Stimulated activated CD8-positive, alpha-beta memory T cell treated with anti-CD3 and anti-CD28 coated beads, Interleukin-7, amount 100 ng/mL, for 1 hour (primary cell): ENCODE measurements at places on chromosomes 7 and 10.

GRCh38 chr7:17044861-17045260 lies 163.1 kb upstream of the AGR3 start:
- DNase-seq: no peak

DNA sequence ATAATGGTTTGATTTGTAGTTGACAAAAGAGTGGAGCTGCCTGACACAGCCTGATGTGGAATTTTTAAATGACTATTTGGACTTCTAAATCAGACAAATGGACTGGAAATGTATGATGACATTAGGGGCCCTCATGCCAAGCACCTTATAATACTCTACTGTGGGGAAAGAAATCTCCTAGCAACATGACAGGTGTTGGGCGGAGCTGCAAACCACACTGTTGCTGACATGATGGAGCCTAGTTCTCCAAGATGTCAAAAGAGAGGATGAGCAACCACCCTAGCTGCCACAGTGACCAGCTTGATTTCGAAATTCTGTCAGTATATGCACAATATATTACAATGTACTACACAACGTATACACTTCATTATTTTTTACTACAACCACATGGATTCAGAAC lies 65.8 kb downstream of the RHOBTB1 start:
- DNase-seq: no peak

DNA sequence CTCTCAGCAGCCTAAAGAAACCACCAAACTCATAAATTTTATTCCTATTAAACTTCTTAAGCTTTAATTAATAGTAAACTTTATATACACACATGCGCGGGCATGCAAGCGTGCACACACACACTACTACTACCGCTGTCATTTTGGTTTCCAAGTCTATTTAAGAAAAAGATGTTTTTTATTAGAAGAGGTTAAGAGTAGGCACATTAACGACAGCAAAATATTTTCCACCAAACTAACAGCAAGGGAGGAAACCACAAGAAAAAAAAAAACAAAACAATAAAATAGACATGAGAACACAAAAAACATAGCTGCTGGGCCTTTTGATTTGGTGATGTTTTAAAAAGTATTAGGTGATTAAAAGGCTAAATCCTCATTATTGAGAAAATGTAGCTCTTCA lies 28.6 kb downstream of the RTKN2 start:
- DNase-seq: no peak

DNA sequence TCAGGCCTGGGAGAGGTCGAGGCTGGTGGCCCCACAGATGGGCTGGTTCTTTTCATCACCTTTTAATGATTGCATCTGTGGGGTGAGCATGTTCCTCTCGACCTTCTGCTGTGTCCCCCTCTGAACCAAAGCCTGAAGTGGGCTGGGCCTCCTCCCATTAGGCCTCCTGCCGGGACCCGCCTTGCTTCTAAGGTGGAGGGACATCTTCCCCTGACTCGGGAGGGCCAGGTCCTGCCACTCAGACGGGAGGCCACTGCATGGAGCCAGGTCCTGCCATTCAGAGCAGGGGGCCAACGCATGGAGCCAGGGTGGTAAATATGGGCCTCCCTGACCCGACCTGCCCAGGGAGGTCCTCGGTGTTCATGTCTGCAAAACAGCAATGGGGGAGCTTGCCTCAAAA lies 188.4 kb downstream of the EBF3 start:
- no peak for DNase-seq

GRCh38 chr7:99953649-99954048 lies 22.2 kb downstream of the AZGP1 start:
- DNase-seq: no peak

DNA sequence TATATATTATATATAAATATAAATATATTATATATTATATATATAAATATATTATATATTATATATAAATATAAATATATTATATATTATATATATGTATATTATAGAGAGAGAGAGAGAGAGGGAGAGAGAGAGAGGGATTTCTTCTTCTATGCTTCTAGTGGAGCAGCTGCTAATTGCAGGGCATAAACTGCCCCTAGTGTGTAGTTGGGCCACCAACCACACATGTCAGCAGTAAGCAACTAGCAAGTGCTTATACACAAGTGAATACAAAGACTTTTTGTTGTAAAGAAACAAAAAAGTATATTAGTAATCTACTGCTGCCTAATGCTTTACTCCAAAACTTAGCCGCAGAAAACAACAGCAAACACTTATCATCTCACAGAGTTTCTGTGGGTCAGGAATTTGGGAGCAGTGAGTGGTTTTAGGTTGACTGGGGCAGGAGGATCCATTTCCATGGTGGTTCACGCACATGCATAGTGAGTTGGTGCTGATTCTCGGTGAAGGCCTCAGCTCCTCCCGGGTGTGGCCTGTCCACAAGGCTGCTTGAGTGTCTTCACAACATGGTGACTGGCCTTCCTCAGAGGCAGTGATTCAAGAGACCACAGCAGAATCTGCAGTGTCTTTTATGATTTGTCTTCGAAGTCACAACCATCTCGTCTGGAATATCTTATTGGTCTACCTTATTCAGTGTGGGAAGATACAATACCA lies 25.5 kb upstream of the BAG3 start:
- no peak for DNase-seq
